ENCODE measurements at places on chromosomes 3 and 15.

GRCh38 chr3:173732237-173732636, 334.7 kb downstream of the NLGN1 start:
- peak; percentile 37 for DNase-seq

GRCh38 chr3:149269687-149270086, 48.1 kb upstream of the CP start:
- DNase-seq, result no peak

DNA sequence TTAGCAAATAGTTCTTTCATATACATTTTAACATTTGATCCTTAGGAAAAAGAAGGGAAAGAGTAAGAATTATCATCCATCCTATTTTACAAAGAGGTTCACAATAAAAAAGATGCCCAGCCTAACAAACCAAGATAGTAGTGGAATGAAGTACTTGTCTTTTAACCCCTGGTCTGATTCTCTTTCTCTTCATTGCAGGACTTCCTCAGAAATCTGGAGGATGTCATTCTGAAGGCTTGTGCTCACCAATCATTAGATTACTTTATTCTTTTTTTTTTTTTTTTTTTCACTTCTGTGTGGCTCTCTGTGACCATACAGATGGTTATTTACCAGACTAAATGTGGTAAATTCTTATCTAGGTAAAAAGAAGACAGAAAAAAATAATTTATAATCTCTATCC, 7.0 kb downstream of the HDGFL3 start:
- peak; percentile 52 for DNase-seq

DNA sequence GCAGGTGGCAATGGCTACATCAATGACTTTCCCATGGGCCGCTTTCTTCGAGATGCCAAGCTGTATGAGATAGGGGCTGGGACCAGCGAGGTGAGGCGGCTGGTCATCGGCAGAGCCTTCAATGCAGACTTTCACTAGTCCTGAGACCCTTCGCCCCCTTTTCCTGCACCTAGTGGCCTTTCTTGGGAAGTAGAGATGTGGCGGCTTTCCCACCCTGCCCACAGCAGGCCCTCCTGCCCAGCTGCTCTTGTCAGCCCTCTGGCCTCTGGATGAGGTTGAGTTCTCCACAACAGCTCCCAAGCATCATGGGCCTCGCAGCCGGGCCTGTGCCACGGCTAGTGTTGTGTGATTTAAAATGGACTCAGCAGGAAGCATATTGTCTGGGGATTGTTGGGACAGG, 12.5 kb downstream of the IVD start:
- DNase-seq, result no peak

DNA sequence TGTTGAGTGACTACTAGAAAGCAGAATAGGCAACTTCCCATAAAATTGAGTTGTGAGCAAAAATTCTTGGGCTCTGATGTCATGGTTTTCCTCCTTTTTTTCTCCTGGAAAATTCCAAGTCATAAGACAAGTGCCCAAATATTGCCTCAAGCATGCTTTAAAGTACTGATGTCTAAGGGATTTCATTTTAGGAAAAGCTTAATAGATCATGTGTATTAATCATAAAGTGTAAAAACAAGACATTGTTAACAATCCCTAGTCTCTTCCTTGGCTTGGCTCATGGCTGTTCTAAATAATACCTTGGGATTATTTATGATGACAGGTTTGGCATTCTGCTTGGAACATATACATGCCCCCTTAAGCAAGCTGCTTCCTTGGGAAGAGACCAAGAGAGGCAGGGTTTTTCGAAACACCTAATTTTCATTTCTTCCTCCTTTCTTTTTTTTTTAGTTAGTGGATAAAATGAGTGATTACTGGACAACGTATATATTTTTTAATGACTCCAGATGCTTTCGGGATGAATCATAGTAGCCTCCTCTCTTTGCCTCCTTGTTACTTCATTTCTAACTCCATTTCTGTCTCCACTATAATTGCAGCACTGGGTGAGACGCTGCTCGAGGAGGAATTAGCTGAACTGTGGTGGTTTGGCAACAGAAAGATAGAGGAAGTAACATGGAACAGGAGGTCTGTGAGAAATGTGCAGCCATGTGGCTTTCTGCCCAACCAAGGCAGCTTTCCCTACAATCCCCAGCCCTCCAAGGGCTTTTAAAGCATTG, 104.9 kb downstream of the TPRG1 start:
- peak; percentile 79 for DNase-seq

DNA sequence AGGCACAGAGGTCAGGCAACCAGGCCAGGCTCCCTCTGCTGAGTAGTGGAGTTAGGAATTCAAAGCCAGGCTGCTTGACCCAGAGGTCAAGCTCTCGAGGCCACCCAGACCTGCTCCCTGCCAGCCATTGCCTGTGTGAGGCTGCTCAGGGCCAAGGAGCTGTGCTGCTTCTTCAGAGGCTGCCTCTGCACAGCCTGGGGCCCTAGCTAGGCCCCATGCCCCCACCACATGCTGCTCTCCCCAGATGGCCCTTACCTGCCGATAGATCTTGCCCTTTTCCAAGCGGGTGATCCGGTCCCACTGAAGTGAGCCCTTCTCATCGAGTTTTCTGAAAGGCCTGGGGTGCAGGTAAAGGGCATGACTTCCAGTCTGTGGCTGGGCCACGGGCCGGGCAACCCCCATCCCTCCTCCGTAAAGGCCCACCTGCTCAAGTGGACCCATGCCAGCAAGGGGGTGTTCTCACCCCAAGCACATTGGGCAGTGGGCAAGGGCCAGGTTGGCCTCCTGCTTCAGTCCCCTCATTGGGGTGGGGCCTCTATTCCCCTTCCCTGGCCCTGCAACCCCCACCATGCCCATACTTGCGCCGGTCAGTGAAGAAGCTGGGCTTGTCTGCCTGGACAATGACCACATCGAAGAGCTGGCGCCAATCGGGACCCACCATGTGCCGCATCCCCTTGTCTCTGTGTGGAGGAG, 6.5 kb downstream of the NT5DC2 start:
- DNase-seq, result no peak

- no peak for DNase-seq
These were observed 166.9 kb downstream of the ULK4 start for GRCh38 chr3:41794748-41795589.

DNA sequence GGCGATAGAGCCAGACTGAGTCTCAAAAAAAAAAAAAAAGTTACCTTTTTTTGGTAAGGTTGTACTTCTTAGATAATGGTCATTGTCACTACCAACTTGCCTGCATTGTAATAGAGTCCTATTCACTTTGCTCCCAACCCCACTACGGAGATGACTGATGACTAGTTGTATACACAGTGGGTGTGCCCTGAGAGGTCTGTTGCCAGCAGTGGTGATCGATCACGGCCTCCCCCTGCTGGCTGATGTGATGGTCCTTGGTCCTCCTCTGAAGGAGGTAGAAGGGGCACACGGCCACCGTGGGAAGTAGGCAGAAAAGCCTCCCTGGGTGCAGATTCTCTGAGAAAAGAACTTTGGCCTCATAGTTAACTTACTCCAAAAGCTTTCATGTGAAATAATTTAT, 10.7 kb downstream of the GCNT3 start:
- DNase-seq, result peak; percentile 58

DNA sequence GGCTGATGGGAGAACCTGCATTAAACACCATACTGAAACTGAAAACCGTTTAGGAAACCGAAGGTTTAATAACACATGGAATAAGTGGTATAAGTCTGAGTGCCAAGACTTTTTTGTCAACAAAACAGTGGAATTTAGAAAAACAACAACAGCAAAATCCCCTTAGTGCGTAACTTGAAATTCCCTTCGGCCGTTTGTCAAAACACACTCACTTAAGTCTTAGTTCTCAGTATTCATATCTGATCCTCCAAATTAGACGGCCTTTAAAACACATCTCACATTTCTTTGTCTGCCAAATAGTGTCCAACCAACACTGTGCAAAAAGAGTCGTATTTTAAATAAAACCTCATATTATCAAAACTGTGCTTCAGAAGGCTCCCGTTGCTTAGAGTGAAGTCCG, 64.5 kb downstream of the LRCH3 start:
- no peak for DNase-seq

- DNase-seq, result no peak
These were observed 71.9 kb downstream of the ANXA2 start for GRCh38 chr15:60325905-60326304.

GRCh38 chr3:44861412-44862225, at the start of gene TMEM42:
TSS of gene TMEM42 (plus strand) at chr3:44861912. CDS start at chr3:44861925, 13 bp downstream.
- peak; percentile 87 for DNase-seq

- DNase-seq, result peak; percentile 97
These were observed 15.2 kb downstream of the SSUH2 start for GRCh38 chr3:8629151-8630021.

GRCh38 chr3:58837856-58838255, 171.3 kb upstream of the FAM3D start:
- DNase-seq, result peak; percentile 47

GRCh38 chr15:32651229-32651837, 9.8 kb downstream of the SCG5 start:
- DNase-seq, result peak; percentile 80

DNA sequence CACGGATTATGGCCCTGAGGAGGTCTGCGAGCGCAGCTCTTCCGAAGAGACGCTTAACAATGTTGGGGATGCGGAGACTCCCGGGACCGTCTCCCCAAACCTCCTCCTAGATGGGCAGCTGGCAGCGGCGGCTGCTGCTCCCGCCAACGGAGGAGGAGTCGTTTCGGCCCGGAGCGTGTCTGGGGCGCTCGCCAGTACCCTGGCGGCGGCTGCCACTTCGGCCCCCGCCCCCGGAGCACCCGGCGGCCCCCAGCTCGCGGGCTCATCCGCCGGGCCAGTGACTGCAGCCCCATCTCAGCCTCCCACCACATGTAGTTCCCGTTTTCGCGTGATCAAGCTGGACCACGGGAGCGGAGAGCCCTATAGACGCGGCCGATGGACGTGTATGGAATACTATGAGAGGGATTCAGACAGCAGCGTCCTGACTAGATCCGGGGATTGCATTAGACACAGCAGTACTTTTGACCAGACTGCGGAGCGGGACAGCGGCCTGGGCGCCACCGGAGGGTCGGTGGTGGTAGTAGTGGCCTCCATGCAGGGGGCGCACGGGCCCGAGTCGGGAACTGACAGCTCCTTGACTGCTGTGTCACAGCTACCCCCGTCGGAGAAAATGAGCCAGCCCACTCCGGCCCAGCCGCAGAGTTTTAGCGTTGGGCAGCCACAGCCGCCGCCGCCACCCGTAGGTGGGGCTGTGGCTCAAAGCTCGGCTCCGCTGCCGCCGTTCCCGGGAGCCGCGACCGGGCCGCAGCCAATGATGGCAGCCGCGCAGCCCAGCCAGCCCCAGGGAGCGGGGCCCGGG, 1.6 kb downstream of the TSC22D2 start:
- peak; percentile 71 for DNase-seq

DNA sequence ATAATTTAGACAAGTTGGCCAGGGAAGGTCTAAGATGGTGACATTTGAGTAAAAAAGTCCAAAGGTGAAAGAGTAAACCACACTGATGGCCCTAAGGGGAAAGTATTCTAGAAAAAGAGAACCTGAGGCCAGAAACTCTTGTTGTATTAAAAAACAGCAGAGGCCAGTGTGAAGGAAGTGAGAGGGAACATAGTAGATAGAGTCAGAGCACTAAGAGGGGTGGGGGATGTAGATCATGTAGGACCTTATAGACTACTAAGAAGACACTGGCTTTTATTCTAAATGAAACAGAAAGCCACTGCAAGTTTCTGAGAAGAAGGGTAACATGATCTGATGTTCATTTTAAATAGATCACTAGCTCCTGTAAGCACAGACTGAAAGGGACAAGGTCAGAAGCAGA, 14.5 kb downstream of the POLQ start:
- DNase-seq, result no peak

GRCh38 chr15:51908316-51908715, 63.3 kb downstream of the LEO1 start:
- no peak for DNase-seq

- DNase-seq, result no peak
These were observed 223.7 kb downstream of the THSD4 start for GRCh38 chr15:71338827-71339542.

GRCh38 chr15:42734076-42734672, 2.8 kb downstream of the CDAN1 start:
- DNase-seq, result no peak

GRCh38 chr3:32996048-32996754, 44.8 kb downstream of the CCR4 start:
- no peak for DNase-seq

DNA sequence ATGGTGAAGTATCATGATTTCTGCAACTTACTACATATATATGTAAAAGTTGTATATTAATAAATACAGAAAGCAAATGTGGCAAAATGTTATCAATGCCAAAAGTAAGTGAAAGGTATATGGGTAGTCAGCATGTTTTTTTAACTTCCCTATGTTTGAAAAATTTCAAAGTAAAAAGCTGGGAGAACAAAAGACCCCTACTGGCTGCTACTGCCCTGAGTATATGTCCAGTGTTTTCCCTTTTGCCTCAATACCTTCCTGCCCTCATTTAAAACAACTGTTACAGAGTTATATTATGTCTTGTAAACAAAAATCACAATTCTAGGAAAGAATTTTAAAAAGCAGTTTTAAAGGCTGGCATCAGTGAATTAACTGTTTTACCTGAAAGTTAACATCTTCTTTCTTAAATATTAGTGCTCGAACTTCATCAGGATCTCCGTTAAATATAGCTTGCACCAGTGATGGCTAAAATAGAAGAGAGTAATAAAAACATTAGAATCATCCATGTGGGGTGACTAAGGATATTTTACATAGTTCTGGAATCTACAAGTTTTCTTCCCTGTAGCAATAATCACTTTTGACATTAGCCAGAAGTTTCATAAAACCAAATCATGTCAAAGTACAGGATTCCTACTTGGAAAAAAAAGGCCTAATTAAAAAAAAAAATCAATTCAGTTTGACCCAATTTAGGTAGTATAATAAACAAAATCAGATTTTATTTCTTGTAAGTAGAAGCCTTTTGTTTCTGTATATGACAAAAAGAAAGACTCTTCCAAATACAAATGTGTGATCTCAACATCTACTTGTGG, 2.7 kb downstream of the ANKRD28 start:
- DNase-seq, result peak; percentile 50

- DNase-seq, result no peak
These were observed 96.7 kb downstream of the AKAP13 start for GRCh38 chr15:85477061-85477460.

GRCh38 chr15:59330649-59331048, 42.0 kb downstream of the MYO1E start:
- no peak for DNase-seq

- peak; percentile 17 for DNase-seq
These were observed 16.8 kb upstream of the CRBN start for GRCh38 chr3:3196148-3196861.

GRCh38 chr3:99825004-99825640, 7.5 kb downstream of the CMSS1 start:
- peak; percentile 45 for DNase-seq

DNA sequence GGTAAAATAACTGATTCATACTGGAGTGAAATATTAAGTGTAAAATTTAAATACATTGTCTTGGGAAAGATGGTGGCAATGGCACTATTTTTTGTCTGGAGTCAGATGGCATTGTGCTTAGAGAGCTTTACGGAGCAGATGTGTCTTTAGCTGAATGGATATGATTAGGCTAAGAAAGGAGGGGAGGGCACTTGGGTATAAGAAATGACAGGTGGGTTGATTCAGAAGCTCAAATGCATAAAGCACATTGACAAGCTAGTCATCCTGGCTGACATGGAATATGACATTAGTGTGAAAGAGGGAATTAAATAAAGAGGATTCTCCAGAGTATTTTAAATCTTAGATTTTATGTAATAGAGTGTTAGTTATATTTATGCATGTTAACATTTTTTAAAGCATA, 570.1 kb upstream of the CBLB start:
- no peak for DNase-seq

GRCh38 chr3:16204751-16205150, 30.3 kb downstream of the GALNT15 start:
- DNase-seq, result no peak

Data from fibroblast of skin of back (primary cell).